HFFc6 (cell line): ENCODE measurements at places on chromosomes 11 and 22. TPM values are rescaled to one million over a fixed set of nuclear protein-coding genes. Genes with fewer than 3 reads are reported as not detected.

KCNJ1 gene
- total RNA-seq, result not detected in 3 replicates

SLC15A3 gene
- total RNA-seq, result 2.8 to 4.0 TPM (median 3.4 TPM) in 3 replicates

CHRNA10 gene
- 0.42 to 0.83 TPM (median 0.45 TPM) in 3 replicates for total RNA-seq

NAV2 gene
- 12.4 to 27.1 TPM (median 20.1 TPM) in 3 replicates for total RNA-seq

GAS2 gene
- total RNA-seq, result 0.30 to 1.0 TPM (median 0.64 TPM) in 3 replicates

KRTAP5-10 gene
- 0.18 TPM in 1 of 3 replicates, not detected in the others for total RNA-seq

AGBL2 gene
- total RNA-seq, result 0.65 and 1.8 TPM in 2 replicates

NPTXR gene
- total RNA-seq, result 1.5 to 6.0 TPM (median 4.6 TPM) in 3 replicates

MRGPRF gene
- total RNA-seq, result 48.8 to 67.6 TPM (median 62.1 TPM) in 3 replicates

INS gene
- total RNA-seq, result not detected in 2 replicates

MAPK11 gene
- total RNA-seq, result 7.7 to 8.6 TPM (median 7.9 TPM) in 3 replicates

JRKL gene
- total RNA-seq, result 12.7 to 15.1 TPM (median 15.1 TPM) in 3 replicates

SMIM38 gene
- not detected in 3 replicates for total RNA-seq

GRCh38 chr11:47398551-47398950 is 9.8 kb upstream of the SLC39A13 start:
- no peaks in the 10 kb centered on the region for H3K27me3 ChIP-seq
- no peak for DNase-seq
- no peaks in the 10 kb centered on the region for H3K36me3 ChIP-seq
- no peaks in the 10 kb centered on the region for H3K4me1 ChIP-seq

DNA sequence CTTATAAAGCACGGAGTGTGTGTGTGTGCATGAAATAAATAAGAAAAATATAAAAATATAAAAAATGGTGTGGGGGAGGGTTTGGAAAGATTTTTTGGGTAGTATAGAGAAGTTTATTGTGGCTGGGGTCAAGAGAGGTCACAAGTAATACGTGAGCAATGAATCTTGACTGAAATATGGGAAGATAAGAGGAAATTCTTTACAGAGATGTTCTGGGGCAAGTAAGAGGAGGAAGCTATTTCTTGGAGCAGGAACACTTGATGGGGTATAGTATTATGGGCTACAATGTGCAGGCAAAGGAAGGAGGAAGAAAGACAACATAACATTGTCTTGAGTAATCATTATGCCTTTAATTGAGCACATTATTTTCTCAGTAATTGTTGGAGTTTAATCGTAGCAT is 2.1 kb downstream of the HBD start:
- DNase-seq, result no peak
- peaks cover 22% of the 10 kb centered on the region for H3K4me1 ChIP-seq
- no peak overlapping the region for H3K4me3 ChIP-seq
- H3K36me3 ChIP-seq, result no peaks in the 10 kb centered on the region

GRCh38 chr11:4183410-4184057 is 88.9 kb downstream of the RRM1 start:
- DNase-seq, result no peak
- no peaks in the 10 kb centered on the region for H3K4me1 ChIP-seq
- H3K27ac ChIP-seq, result no peak overlapping the region
- no peak overlapping the region for H3K4me3 ChIP-seq

- DNase-seq, result no peak
- H3K4me1 ChIP-seq, result peaks cover 35% of the 10 kb centered on the region
- H3K4me3 ChIP-seq, result no peak overlapping the region
- peaks cover 9% of the 10 kb centered on the region; the same call in 1 of the 2 replicates for H3K36me3 ChIP-seq
- no peak overlapping the region for H3K27ac ChIP-seq
- peaks cover 4% of the 10 kb centered on the region; the same call in 1 of the 2 replicates for H3K27me3 ChIP-seq
Measured at GRCh38 chr11:7640816-7641215, 32.5 kb downstream of the CYB5R2 start.

DNA sequence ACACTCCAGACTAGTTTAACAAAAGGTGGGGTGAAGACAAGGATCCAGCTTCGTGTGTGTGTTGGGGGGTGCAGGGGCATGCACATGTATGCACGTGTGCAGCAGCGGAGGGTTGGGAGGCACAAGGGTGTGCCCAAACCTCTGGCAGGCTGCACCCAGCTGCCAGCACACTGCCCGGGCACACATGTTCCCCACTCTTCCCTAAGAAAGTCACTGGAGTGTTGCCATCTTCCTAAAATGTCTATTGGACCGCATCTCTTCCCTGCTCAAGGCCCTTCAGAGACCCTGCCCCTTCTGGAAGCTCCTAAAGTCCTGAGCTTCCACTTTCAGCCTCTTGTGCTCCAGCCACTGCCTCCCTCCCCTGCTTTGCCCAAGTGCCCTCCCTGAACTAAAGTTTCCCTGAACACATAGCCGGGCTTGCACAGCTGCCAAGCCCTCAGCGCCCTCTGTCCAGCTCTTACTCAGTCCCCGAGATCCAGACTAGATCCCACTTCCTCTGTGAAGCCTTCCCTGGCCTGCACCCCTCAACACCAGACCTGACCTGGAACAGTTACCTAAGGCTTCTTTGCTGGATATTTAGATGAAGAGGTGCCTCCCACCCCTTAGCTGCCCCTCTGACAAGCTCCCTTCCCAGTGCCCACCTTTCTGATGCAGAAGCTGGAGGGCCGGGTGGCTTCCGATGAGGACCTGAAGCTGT is 6.0 kb downstream of the CFL1 start:
- peaks cover 48% of the 10 kb centered on the region for H3K36me3 ChIP-seq
- H3K27me3 ChIP-seq, result peaks cover 22% of the 10 kb centered on the region
- H3K4me3 ChIP-seq, result peak overlapping the region; percentile 22; the same call in 1 of the 2 replicates
- H3K4me1 ChIP-seq, result peaks cover 36% of the 10 kb centered on the region

- no peak overlapping the region for H3K27ac ChIP-seq
- no peaks in the 10 kb centered on the region for H3K36me3 ChIP-seq
- 0 out of 2 replicates have a peak, but pooled peaks cover 2% of the 10 kb centered on the region for H3K27me3 ChIP-seq
- H3K4me3 ChIP-seq, result no peak overlapping the region
- peaks cover 42% of the 10 kb centered on the region for H3K4me1 ChIP-seq
Measured at GRCh38 chr11:129281471-129282415, 89.6 kb upstream of the ARHGAP32 start.

GRCh38 chr11:120174866-120175265 is 36.0 kb upstream of the OAF start:
- peaks cover 15% of the 10 kb centered on the region for H3K27me3 ChIP-seq
- no peak overlapping the region for H3K27ac ChIP-seq
- H3K36me3 ChIP-seq, result no peaks in the 10 kb centered on the region

DNA sequence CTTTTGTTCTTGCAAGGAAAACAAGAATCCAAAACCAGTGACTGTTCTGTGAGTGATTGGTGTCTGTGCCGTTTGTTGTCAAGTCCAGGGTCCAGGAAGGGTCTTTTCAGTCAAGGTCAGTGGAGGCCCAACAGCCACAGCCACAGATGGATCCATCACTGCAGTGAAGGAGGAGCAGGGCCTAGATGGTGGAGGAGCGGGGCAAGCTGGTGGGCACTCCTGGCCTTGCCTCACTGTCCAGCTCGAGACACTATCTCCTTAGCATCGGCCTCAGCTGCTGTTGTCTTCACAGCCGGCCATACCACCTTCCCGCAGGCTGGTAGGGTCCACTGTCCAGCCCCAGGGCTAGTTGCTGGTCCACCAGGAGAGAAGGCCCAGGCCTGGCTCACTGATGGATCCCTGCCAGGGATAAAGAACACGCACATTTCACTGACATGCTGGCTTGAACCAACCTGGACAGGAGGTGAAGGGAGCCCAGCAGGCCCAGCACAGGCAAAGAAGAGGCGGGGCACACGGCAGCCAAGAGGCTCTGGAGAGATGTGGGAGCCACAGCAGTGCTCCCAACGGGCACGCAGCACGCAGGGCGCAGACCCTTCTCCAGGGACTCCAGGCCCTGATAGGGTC is 15.2 kb downstream of the POLR3H start:
- H3K4me3 ChIP-seq, result no peak overlapping the region
- peak overlapping the region; percentile 6 for H3K27ac ChIP-seq
- H3K27me3 ChIP-seq, result peaks cover 29% of the 10 kb centered on the region
- peaks cover 6% of the 10 kb centered on the region; the same call in 1 of the 2 replicates for H3K36me3 ChIP-seq
- no peak for DNase-seq

GRCh38 chr11:9138612-9139579 is 47.5 kb upstream of the SCUBE2 start:
- no peak overlapping the region for H3K4me3 ChIP-seq
- peaks cover 41% of the 10 kb centered on the region for H3K4me1 ChIP-seq
- peak; percentile 88 for DNase-seq
- H3K36me3 ChIP-seq, result peaks cover 62% of the 10 kb centered on the region
- peaks cover 5% of the 10 kb centered on the region; the same call in 1 of the 2 replicates for H3K27me3 ChIP-seq
- H3K27ac ChIP-seq, result peak overlapping the region; percentile 72

GRCh38 chr11:69040581-69041260 is 8.0 kb upstream of the TPCN2 start:
- H3K36me3 ChIP-seq, result peaks cover 8% of the 10 kb centered on the region; the same call in 1 of the 2 replicates
- peaks cover 50% of the 10 kb centered on the region for H3K4me1 ChIP-seq
- DNase-seq, result peak; percentile 63
- no peaks in the 10 kb centered on the region for H3K27me3 ChIP-seq
- peak overlapping the region; percentile 39; the same call in 1 of the 2 replicates for H3K4me3 ChIP-seq
- peak overlapping the region; percentile 77 for H3K27ac ChIP-seq

DNA sequence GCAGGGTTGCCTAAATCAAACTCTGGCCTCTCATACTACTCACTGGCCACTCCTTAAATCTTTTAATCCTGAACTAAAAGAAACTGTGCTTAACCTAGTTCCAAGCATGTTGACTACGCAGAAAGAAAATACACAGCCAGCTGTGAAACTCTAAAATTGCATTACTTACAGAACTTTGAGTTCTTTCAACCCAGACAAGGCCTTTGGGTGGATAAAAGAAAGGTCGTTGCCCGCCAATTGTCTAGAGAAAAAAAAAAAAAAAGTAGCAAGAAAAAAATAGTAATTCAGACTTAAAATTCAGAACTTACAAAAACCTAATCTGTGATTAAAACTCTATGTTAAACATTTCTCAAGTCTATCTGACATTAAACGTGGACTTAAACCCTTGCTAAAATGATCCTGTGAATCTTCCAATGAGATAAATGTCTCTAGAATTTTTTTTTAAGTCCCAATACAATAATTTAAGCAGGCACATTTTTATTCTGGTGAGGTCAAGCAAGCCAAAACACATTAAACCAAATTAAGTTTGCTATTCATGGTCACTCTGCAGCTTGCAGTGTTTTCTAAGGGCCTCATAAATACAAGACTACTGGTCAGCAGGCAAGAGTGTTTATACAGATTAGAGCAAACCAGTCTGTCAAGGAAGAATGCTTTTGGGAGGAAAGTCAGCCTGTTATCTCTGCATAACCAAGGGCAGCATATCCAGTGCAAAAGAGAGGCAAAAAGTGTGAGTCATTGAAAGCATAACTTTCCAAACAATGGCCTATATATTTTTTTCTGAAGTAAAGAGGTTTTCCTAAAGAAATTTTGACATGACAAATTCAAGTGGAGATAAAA is 29.5 kb upstream of the CCDC34 start:
- no peak overlapping the region for H3K4me3 ChIP-seq
- H3K27me3 ChIP-seq, result no peaks in the 10 kb centered on the region
- H3K27ac ChIP-seq, result peak overlapping the region; percentile 60
- peak; percentile 78 for DNase-seq
- no peaks in the 10 kb centered on the region for H3K36me3 ChIP-seq

GRCh38 chr11:747158-748006 is at the start of gene TALDO1:
Gene TALDO1, plus strand, starts transcription at chr11:747464. Its CDS starts 18 bp downstream, at chr11:747482.
- H3K36me3 ChIP-seq, result peaks cover 9% of the 10 kb centered on the region; the same call in 1 of the 2 replicates
- H3K27ac ChIP-seq, result peak within 1 kb of the TSS; percentile 96
- DNase-seq, result peak; percentile 78
- peaks cover 20% of the 10 kb centered on the region for H3K4me1 ChIP-seq
- H3K4me3 ChIP-seq, result peak within 1 kb of the TSS; percentile 93
- peaks cover 3% of the 10 kb centered on the region for H3K27me3 ChIP-seq

DNA sequence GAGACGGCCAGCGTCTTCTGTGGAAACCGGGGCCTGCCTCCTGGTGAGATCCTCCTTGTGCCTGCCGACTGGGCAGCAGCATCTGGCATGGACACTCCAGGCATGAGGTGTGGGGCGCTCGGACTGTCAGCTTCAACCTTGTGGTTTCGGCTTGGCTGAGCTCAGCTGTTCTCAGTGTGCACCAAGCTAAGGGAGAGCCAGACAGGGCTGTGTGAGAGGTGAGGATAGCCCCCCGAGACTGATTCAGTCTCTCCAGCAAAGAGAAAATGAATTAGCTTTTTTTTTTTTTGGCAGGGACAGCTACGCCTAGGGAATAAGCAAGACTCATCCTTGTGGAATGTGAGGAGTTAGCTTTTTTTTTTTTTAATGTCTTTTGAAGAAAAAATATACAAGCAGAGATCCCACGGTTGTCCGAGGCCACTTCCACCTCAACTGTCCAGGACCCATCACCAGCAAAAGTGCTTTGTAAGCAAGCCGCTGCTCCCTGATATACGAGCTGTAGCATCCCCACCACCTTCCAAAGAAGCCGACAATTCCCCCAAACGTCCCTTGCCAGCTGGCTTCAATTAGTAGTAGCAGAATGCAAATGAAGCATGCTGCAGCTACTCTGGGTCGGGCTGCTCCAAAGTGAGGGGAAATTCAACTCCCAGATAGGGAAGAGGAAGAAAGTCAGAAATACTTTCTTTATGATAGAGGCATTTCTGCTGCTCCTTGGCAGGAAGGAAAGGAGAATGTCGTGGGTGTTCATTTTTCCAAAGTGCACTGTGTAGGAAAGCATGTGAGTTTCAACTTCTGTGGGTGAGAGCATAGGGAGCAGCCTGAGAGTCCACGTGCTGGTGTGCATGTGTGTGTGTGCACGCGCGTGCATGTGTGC is 9.7 kb upstream of the THY1 start:
- DNase-seq, result peak; percentile 61
- peaks cover 45% of the 10 kb centered on the region for H3K4me1 ChIP-seq
- peaks cover 14% of the 10 kb centered on the region for H3K27me3 ChIP-seq
- H3K4me3 ChIP-seq, result peak overlapping the region; percentile 82
- peak overlapping the region; percentile 94 for H3K27ac ChIP-seq

GRCh38 chr22:50270666-50271394 is 650 bp upstream of the MAPK11 start:
- DNase-seq, result peak; percentile 63
- H3K27me3 ChIP-seq, result peaks cover 8% of the 10 kb centered on the region
- H3K27ac ChIP-seq, result no peak overlapping the region
- H3K4me1 ChIP-seq, result peaks cover 7% of the 10 kb centered on the region; the same call in 1 of the 2 replicates

GRCh38 chr22:42684462-42685195 is 35.4 kb upstream of the CYB5R3 start:
- no peak overlapping the region for H3K27ac ChIP-seq
- H3K27me3 ChIP-seq, result no peaks in the 10 kb centered on the region
- H3K4me1 ChIP-seq, result peaks cover 67% of the 10 kb centered on the region
- DNase-seq, result no peak

GRCh38 chr11:59901306-59901705 is 22.7 kb downstream of the OOSP3 start:
- H3K4me1 ChIP-seq, result peaks cover 17% of the 10 kb centered on the region; the same call in 1 of the 2 replicates
- no peaks in the 10 kb centered on the region; the same call in 1 of the 2 replicates for H3K27me3 ChIP-seq
- H3K36me3 ChIP-seq, result no peaks in the 10 kb centered on the region; the same call in 1 of the 2 replicates
- peak overlapping the region; percentile 63; the same call in 1 of the 2 replicates for H3K4me3 ChIP-seq

DNA sequence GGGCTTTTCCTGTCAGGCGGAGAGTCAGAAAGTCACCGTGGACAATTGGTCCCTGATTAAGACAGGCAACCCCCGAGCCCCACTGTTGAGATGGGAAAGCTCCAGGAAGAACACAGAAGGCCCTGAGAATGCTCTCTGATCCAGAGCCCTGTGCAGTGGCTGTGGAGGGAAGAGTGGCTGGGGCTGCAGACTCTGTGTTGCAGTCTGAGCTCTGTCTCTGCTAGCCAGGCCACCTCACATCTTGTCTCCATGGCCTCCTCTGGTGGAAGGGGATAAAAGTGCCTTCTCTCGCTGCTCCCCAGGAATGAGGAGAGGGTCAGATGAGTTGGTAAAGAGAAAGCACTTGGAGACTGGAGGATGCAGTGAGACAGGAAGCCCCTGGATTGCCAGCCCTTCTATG is 141.2 kb downstream of the CEP164 start:
- no peaks in the 10 kb centered on the region for H3K4me1 ChIP-seq
- H3K27me3 ChIP-seq, result peaks cover 52% of the 10 kb centered on the region
